ENCODE measurements at places on chromosomes 16 and 17. TPM values are rescaled to one million over a fixed set of nuclear protein-coding genes. Genes with fewer than 3 reads are reported as not detected.
A peak's percentile ranks its signal among the peaks of the same experiment; 100 is the strongest.

DNA sequence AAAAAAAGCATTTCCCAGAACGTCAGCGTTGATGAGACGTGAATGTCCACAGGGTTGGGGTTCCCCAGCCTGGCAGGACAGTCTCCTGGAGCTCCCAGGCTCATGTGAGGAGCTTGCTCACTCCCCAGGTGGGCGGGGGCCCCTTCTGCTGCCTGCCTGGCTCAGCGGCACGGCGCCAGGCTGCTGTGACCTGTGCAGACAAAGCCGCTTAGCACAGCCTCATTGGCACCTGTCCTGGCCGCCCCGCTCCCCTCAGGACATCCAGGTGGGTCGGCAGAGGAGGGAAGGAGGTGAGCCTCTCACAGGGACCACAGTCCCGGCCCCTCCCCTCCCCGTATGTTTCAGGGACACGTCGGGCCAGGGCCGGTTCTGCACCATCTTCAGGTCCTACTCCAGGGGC is 12.9 kb upstream of the WFIKKN1 start:
- DNase-seq, result no peak

DNA sequence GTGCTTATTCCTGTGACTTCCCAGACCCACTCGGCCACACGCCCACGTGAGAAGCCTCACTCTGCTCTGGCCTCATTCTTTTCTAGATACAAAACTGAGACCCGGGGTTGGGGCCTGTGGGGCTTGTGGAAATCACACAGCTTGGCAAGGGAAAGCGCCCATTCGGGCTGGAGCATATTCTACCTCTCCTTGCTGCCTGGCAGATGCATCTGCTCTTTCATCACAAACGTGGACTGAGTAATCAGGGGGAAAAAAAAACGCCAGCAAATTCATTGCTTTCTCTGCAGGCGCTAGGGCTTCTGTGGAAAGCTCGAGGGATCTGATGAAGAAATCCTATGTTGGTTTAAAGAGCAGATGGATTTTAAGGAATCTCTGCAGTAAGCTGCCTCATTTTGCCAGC is 44.4 kb downstream of the DNAH9 start:
- DNase-seq, result no peak

DNA sequence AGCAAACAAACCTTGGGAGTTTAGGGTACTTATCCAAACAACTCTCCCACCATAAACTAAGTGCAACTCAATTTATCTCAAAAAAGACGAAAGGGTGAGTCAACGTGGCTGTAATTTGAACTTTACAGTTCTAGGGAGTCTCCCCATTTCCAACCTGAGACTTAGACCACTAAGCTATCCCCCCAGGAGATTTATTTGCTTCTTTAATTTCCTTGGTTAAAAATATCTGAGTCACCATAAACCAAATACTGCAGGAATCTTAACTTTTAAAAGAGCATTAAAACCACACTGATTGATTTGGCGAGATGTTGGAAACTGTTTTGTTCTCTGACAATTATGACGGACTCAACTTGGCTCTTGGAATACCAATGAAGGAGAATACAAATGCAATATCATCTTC is 299.3 kb upstream of the SOX9 start:
- peak; percentile 91 for DNase-seq

The SPEM2 gene
- total RNA-seq, result not detected

Data from M059J (cell line).